Amniotic stem cell (primary cell): ENCODE measurements at places on chromosomes 6 and 20.

- no peak for DNase-seq
Observed at GRCh38 chr6:25086500-25087091, 150.8 kb upstream of the RIPOR2 start.

- peak; percentile 37 for DNase-seq
Observed at GRCh38 chr6:98845211-98846020, 11.0 kb downstream of the POU3F2 start.

GRCh38 chr6:33579828-33580714 is at the start of gene BAK1:
BAK1 (minus strand) TSS chr6:33580276; CDS start chr6:33577604, 2,672 bp downstream.
- DNase-seq, result peak; percentile 91

DNA sequence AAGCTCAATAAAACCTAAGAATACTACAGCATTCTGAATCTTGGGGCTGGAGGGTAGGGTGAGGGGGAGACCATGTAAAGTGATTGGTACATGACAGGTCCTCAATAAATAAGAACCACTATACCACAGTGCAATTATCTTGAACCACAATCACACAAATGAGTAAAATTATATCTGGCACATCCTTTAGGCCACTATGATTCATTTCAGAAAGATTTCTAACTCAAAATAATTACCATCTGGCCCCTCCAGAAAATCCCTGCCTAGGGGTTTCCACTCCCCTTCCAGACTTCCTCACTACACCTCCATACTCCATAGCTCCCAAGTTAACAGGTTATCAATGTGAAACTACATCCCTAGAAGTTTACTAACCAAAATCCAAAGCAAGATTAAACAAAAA is 19.7 kb downstream of the AKIRIN2 start:
- DNase-seq, result no peak

DNA sequence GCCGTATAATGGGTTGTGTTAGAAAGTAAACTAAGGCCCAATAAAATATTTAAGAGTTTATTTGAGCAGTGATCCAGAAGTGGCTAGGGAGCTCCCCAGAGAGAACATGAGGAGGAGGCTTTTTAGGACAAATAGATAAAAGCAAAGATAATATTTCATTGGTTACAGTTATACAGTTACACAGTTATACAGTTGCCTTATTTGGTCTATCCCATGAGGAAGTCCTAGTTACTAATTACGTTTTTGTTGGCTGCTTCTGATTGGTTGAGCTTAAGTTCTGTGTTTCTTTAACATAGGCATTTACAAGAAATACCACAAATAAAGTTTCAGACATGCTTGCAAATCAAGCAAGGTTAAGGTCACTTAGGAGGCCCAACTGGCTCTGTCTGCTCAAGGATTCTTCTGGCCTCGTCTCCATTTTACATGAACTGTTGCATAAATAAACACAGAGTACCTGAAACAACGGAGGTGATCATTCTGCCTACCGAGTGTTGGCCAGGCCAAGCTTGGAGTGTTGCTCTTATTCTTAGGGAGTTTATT is 7.0 kb downstream of the UBD start:
- DNase-seq, result peak; percentile 31

DNA sequence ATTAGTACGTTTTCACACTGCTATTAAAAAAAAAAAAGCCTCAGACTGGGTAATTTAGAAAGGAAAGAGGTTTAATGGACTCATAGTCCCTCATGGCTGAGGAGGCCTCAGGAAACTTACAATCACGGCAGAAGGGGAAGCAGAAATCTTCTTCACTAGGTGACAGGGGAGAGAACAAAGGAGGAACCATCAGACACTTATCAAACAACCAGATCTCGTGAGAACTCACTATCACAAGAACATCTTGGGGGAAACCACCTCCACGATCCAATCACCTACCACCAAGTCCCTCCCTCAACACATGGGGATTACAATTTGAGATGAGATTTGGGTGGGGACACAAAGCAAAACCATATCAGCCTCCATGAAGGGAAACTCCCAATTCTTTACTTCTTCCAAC is 85.2 kb upstream of the MAFB start:
- no peak for DNase-seq

GRCh38 chr20:53202777-53203176 is 230.6 kb downstream of the TSHZ2 start:
- no peak for DNase-seq

- DNase-seq, result no peak
Observed at GRCh38 chr6:111782887-111783466, 90.3 kb downstream of the FYN start.

DNA sequence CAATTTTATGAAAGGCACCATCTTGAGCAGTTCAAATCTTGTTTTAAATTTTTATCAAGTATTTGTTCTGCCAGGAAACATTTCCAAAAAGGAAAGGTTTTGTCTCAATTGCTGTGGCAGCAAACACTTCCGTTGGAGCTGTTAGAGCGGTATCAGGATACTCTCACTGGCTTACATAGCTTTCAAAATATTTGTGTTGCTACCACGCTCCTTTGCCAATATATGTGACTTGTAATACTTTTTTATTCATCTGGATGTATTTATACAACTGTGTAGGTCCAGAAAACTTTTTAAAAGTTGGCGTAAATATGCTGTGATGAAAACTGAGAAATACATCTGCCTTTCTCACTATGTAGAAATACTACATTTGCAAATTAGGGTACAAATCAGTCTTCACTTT is 37.8 kb upstream of the NHSL1 start:
- DNase-seq, result no peak

DNA sequence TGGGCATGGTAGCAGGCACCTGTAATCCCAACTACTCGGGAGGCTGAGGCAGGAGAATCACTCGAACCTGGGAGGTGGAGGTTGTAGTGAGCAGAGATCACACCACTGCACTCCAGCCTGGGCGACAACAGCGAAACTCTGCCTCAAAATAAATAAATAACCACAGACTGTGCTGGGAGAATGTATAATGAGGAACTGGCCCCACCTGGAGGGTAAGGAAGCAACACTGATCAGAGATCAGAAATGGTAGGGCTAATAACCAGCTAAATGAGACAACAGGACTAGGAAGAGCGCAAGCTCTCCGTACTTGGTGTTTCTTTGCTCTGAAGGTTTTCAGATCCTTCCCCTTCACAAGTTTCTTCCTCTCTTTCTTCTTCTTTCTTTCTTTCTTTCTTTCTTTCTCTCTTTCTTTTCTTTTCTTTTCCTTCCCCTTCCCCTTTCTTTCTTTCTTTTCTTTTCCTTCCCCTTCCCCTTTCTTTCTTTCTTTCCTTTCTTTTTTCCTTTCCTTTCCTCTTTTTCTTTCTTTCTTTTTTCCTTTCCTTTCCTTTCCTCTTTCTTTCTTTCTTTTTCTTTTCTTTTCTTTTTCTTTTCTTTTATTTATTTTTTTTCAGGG is 14.6 kb downstream of the CCM2L start:
- no peak for DNase-seq

- no peak for DNase-seq
Observed at GRCh38 chr6:134607411-134607810, 289.5 kb upstream of the SGK1 start.

GRCh38 chr6:44925100-44925739 is 402.9 kb upstream of the RUNX2 start:
- no peak for DNase-seq

DNA sequence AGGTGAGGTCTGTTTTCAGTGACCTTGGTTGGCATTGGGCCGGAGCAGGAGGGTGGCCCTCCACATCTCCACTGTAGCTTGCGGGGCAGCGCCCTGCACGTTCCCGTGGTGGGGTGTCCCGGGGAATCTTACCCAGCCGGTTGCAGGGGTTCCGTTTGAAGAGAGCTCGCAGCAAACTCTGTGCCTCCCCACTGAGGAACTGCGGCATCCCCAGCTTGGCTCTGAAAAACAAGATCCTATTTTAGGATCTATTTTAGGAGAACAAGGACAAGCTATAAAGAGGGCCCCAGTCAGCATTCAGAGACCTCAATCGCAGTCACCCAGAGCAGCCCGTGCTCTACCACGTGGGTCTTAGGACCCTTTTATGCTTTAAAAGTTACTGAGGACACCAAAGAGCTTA is 97.8 kb downstream of the RAMACL start:
- no peak for DNase-seq
